ENCODE measurements at places on chromosomes 16 and 17.
A peak's percentile ranks its signal among the peaks of the same experiment; 100 is the strongest.

- no peak for DNase-seq
Measured at GRCh38 chr17:49602783-49603182, 27.1 kb downstream of the NXPH3 start.

GRCh38 chr16:14641926-14642325 is 9.2 kb downstream of the BFAR start:
- DNase-seq, result no peak

- DNase-seq, result no peak
Measured at GRCh38 chr17:67863624-67864247, 38.4 kb downstream of the BPTF start.

- DNase-seq, result no peak
Measured at GRCh38 chr17:34820248-34820801, 140.9 kb downstream of the CCT6B start.

GRCh38 chr17:5629128-5629527 is 44.8 kb upstream of the NLRP1 start:
- no peak for DNase-seq

DNA sequence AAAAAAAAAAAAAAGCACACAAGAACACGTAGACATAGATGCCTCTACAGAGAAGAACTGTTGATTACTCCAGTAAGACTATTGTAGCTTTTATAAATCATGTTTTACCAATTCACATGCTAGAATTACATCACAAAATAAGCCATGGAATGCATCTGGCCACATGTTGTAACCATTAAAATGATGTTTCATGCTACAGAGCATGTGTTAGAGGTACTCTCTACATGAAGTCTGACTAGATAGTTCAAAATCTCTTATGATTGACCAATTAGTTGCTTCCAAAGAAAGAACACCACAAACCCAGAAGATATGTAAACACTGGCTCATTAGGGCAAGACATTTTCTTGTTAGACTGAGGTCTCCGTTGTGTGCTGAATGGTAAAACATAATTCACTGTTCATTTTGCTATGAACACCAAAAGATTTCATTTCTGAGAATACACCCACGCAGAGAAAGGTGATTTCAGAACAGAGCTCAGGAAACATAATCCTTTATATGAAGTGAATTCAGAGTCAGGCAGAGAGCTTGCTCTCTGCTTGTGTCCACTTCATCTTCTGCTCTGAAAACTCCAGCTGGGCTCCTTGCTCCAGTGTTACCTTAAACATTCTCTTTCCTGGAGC is 411.4 kb upstream of the SOX9 start:
- no peak for DNase-seq

DNA sequence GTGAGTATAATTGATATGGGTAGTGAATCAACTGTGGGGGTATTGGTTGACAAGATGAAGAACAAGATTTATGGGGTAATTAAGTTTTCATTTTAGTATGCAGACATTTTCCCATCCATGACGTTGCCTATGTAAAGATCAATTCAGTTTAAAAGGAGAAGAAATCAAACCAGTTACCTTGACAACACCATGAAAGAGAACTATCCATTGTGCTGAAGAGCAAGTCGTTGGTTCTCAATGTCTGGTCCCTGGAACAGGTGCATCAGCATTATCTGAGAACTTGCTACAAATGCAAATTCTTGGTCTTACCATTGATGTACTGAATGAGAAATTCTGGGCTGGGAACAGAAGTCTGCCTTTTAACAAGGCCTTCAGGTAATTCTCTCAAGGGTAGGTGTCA is 801 bp upstream of the OR4D2 start:
- no peak for DNase-seq

- no peak for DNase-seq
Measured at GRCh38 chr16:66039793-66040192, 326.7 kb upstream of the CDH5 start.

- DNase-seq, result no peak
Measured at GRCh38 chr17:12619459-12620199, 46.1 kb upstream of the MYOCD start.

- DNase-seq, result no peak
Measured at GRCh38 chr16:65342231-65342866, 220.5 kb upstream of the CDH11 start.

DNA sequence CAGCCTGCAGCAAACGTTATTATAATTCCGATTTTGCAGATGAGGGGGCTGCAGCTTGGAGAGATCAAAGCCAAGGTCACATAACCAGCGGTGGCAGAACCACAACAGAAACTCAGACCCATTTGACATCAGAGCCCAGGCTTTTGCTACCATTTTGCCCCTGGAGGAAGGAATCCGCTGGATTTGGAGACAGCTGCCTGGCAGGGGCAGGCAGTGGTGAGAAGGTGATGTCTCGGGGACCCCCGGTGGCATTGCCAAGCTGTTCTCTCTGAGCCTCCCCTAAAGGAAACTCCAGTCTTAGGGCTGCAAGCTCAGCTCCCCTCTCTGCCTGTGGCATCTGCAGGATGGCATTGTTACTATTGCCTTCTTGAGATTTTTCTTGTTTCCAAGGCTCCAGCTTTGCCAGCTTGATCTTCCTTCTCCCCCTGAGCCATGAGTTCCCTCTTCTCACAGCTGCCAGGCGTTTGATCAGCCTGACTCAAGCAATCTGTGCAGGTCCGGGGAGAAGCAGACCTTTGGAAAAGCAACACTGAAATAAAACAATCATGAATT is 40.8 kb downstream of the AIPL1 start:
- DNase-seq, result no peak

DNA sequence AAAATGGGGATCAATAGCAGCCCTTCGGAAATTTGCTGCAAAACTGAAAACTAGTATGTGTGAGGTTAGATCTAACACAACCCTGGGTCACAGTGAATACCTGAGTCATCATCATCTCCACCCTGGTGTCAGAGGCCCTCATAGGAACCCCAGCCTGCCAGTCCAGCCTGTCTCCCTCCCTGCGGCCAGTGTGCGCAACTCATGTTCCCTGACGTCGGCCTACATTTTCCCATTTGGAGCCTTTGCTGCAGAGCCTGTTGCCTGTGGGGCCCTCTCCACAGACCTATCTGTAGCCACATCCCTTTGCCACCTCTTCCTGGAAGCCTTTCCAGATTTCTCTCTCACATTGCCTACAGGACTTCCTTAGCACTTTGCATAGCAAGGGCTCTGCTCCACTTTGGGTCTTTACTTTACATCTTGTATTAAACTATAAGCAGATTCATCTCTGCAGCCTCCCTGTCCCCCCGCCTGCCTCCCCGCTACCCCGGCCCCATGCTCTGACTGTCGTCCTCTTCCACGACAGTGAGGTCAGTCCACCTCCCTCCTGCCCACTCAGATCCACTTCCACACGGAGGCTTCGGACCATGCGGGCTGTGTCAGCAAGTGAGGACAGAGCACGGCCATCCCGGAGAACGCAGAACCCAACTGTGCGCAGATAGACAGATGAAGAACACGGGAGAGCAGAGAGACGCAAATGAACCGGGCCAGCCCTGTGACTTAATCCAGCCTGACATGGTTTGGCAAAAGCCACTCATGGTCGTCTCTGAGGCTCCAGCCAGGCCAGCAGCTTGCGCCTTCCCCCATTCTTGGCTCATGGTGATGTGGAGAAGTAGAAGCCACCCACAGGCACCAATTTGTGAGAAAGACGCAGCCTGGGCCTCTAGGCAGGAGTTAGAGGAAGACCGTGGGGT is 31.0 kb downstream of the NGFR start:
- DNase-seq, result no peak

DNA sequence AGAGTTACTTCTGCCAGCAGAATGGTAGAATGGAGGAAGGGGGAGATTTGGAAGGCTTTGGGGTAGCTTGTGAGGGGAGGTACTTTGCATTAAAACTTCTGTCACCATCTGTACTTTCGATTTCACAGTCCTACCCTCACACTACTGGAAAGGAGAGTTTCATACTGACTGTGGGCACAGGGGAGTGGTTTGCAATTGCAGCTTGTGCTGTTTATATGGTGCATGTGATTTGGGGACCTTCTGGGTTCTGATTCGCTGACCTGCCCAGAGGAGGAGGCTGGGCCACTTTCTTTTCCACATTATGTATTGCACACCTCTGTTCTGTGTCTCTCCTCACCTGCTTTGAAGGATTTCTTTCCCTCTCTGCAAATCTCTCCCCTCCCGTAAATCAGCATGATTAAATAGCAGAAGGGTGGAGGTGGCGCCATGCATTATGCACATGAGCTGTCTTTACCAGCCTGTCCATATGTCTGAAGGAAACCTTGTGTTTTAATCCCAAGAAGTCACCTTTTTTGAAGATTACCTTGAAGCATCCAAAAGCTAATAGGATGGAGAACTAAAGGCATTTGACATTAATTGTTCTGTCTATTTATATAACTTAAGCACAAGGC is 90.9 kb downstream of the RBFOX1 start:
- no peak for DNase-seq

GRCh38 chr17:1683459-1683858 is 1.2 kb downstream of the PRPF8 start:
- DNase-seq, result no peak

GRCh38 chr16:89142474-89143195 is 28.9 kb upstream of the CDH15 start:
- DNase-seq, result no peak

- peak; percentile 38 for DNase-seq
Measured at GRCh38 chr16:48542020-48542473, 67.9 kb downstream of the N4BP1 start.

GRCh38 chr17:61456061-61456681 is 3.9 kb downstream of the TBX4 start:
- no peak for DNase-seq

DNA sequence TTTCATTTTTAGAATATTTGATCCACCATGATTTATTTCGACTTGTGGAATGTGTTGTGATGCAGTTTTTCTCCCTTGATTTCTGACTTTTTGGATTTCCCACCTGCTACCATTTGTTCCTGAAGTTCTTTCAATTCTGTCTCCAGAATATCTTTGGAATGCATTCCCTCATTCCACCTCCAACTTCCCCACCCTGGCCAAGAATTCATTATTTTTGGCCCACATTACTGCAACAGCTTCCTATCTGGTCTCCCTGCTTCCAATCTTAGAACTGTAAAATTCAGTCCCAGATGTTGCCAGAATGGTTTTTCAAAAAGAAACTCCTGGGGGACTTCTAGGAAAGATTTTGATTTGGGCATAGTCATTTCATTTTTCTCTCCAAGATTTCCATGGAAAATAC is 182.3 kb upstream of the HS3ST4 start:
- no peak for DNase-seq

- DNase-seq, result no peak
Measured at GRCh38 chr17:42526031-42526444, 10.0 kb upstream of the NAGLU start.

DNA sequence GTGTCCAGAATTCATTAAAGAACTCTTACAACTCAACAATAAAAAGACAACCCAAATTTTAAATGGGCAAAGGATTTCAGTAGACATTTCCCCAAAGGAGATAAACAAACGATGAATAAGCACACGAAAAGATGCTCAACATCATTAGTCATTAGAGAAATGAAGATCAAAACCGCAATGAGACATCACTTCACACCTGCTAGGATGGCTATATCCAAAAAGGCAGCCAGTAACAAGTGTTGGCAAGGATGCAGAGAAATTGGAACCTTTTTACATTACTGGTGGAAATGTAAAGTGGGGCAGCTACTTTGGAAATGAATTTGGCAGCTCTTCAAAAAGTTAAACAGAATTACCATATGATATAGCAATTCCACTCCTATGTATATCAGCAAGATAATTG is 42.0 kb downstream of the PITPNM3 start:
- no peak for DNase-seq

DNA sequence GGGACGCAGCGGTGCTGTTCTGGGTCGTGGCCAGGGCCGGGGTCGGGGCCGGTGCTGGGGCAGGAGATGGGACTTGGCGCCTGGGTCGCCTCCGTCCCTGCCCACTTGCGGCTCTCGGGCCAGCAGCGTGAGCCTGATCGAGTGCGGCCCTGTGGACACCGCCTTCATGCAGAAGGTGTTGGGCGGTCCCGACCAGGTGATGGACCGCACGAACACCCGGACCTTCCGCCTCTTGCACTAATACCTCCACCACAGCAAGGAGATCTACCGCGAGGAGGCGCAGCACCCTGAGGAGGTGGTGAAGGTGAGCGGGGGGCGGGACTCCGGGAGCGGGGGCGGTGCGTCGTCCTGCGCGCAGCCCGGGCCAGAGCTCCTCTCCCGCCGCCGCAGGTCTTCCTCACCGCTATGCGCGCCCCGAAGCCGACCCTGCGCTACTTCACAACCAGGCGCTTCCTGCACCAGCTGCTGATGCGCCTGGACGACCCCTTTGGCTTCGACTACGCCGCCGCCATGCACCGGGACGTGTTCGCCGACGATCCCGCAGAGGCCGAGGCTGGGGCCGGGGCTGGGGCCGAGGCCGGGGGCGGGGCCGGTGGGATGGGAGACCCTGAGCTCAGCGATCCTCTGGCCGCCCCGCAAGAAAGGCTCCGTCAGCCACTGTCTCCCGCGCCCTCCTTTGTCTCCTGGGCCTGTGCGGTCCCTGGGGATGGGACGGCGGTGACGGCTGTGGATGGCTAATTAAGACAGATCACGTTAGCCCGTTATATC is 4.5 kb upstream of the HSD17B1 start:
- peak; percentile 82 for DNase-seq

DNA sequence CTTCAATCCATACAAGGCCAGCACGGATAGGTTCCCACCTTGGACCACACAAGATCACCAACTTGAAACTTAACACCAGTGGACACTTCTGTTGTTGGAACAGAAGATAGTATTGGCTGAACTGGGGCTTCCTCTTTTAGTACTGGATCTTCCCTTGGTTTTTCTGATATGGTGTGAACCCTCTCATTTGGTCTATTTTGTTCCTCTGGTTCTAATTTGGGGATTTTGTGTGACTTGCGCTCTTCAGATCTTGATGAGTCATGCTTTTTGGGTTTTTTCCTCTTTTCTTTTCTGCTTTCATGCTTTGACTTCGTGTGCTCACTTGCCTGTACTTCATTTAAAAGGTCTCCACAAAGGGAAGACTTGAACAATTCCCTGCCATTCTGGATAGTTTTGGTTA is 39.0 kb downstream of the SOST start:
- no peak for DNase-seq

- DNase-seq, result no peak
Measured at GRCh38 chr16:64880006-64880405, 241.9 kb downstream of the CDH11 start.

- no peak for DNase-seq
Measured at GRCh38 chr17:13099926-13100325, 82.1 kb upstream of the ELAC2 start.

GRCh38 chr17:75205793-75206163 is 299 bp downstream of the NUP85 start:
- no peak for DNase-seq
